Stimulated activated CD4-positive, alpha-beta T cell treated with anti-CD3 and anti-CD28 coated beads, Interleukin-12 subunit alpha, Interleukin-12 subunit beta, amount 100 ng/mL, for 24 hours (primary cell): ENCODE measurements at places on chromosomes 6 and 20.
A peak's percentile ranks its signal among the peaks of the same experiment; 100 is the strongest.

DNA sequence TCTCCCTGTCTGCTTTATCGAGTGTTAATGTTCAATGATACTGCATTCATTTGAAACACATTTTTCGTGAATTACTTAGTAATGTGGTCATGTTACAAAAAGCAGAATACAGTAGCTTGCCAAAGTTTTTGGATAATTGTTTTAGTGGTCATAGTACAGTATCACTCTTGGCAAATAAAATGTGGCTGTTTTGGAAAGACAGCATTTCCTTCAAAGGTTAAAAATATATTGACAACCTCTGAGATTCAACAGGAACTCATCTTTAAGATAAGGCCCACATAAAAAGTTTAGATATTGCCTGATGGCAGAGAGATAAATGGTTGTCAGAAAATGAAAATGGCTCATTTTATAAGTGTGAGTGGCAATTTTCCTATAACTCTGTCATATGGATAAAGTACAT lies 297.7 kb upstream of the MAN1A1 start:
- no peak for DNase-seq

DNA sequence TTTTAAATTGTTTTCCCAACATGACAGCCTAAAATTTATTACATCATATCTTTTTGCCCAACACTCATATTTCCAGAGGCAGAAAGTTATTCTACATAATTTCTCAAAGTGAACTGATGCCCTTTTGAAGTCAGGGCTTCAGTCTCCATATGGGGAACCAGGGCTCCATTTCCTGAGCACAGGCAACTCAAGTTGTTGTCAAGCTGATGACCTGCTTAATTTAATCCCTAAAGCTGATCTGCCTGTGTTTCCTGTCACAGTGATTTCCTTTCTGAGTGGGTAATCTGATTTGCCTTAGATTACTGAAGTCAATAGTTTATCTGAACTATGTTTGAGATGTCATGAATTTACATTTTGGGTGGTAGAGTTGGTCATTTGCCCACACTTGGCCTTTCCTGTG lies 932.1 kb upstream of the MANEA start:
- no peak for DNase-seq

GRCh38 chr6:87583822-87584221 lies 6.0 kb downstream of the RARS2 start:
- DNase-seq = no peak

DNA sequence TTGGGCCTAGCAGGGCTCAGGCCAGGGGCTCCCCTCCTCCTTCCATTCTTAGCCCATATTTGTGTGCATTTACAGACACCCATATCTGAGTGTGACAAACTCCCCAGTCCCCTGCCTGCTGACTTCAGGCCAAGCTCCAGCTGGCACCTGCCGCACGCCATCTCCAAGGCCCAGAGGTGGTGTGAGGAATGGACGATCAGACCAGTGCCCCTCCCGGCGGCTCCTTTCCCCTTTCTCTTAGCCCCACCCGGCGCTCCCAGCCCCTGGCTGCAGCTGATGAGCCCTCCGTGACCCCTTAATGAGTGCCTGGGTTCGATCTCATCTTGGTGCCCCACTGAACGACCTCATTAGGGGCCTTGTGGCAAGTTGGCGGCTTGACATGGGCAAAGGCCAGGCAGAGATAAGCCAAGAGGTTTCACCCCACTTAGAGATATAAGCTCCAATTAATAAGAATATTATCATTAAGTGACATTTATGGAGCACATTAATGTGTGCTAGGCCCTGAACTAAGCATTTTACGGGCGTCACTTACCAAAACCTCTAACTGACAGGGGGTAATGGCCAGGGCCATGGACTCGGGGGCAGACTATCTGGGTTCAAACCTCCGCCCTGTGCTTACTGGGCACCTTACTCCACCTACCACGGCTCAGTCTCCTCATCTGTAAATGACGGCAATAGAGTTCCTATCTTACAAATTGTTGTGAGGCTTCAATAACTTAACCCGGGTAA lies 17.5 kb downstream of the ADA start:
- no peak for DNase-seq

DNA sequence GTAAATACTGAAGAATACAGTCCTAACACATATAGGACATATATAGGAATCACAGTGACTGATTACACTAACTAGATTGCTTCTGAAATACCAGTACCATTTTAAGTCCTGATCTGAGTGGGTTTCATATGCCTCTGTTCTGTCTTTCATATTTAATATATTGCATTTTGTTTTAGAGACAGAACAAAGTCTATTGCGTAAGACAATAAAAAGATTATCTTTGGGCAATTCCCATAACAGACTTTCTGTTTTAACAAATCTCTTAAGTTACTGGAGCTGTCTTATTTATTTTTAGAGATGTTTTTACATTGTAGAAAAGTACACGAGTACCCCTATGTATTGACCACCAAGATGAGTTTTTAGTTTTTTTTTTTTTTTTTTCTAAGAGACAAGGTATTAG lies 29.6 kb downstream of the ANKRD6 start:
- no peak for DNase-seq

DNA sequence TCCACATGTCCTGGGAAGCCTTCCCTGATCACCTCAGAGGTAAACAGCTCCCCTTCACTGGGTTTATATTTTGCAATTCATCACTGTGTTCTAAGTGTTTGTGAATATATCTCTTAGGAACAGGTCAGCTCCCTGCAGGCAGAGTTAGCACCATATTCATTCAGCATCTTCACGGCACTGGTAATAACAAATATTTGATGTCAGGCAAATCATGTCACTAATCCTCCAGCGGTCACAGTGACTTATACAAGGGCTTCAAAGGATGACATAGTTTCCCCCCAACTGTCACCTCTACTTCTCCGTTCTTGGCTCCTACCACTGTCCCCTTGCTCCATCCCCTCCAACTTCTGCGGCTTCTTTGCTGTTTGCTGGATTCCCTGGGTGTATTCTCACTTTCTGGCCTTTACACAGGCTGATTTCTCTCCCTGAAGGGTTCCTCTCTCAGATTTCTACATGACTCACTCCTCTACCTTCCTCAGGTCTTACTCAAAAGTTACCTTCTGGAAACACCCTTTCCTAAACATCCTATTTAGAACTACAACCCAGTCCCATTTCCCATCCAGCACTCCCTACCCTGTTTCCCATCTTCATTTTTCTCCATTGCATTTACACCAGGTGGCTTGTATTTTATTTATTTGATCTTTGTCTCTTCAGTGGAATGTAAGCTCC lies 66.6 kb downstream of the NHLRC1 start:
- no peak for DNase-seq

GRCh38 chr6:56863366-56863765 lies 91.5 kb upstream of the BEND6 start:
- DNase-seq = no peak

DNA sequence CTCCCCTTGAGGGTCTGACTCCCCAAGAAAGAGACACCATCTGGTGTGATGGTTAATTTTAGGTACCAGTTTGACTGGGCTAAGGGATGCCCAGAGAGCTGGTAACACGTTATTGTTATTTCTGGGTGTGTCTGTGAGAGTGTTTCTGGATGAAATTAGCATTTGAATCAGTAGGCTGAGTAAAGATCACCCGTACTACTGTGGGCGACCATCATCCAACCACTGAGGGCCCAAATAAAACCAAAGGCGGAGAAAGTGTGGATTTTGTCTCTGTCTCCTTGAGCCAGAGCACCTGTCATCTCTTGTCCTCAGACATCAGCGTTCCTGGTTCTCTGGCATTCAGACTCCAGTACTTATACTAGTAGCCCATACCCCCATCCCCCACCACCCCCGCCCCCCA lies 7.9 kb upstream of the CNKSR3 start:
- DNase-seq = no peak

DNA sequence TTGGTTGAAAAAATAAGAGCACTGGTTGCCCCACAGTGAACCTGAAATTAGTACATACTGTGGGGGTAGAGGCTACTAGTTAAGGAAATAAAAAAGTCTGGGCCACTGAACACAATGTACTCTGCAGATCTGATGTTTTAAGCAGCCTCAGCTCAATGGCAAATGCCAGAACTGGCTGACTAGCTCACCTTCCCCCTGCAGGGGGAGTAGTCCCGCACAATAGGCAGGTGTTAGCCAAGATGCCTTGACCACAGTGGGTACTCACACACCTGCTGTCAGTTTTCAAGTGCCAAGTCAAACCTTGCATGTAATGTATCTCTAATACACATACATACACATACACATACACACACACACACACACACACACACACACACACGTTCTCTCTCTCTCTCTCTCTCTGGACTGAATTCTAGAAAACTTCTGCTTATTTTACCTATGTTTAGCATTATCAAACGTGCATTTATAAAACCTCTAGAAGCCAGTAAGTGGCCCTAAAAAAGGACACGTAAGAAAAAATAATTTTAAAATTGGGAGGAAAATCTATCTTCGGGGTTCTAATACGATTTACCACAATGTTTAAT lies 36.1 kb downstream of the GMDS start:
- DNase-seq = peak; percentile 9
